ENCODE measurements at places on chromosomes 11 and 22. TPM values are rescaled to one million over a fixed set of nuclear protein-coding genes. Genes with fewer than 3 reads are reported as not detected.

DNA sequence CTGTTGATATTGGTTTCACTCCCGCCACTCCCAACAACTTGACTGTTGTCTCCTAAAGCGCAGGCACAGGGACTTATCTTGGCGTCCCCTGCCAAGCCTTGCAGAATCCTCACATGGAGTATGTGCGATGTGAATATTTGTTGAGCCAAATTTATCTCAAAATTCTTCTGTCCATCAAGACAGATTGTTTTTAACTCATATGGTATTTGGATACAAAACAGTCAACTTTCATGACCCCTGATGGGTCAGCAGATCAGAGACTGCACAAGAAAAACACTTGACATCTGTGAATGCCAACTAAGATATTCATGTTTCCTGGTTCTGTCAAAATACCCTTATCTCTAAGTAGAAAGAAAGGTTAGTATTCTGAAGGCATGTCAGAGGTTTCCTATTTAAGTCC lies 221.7 kb upstream of the BLID start:
- H3K27ac ChIP-seq = no peak overlapping the region
- no peaks in the 10 kb centered on the region for H3K27me3 ChIP-seq
- H3K4me3 ChIP-seq = no peak overlapping the region
- no peaks in the 10 kb centered on the region for H3K36me3 ChIP-seq
- H3K4me1 ChIP-seq = no peaks in the 10 kb centered on the region

DNA sequence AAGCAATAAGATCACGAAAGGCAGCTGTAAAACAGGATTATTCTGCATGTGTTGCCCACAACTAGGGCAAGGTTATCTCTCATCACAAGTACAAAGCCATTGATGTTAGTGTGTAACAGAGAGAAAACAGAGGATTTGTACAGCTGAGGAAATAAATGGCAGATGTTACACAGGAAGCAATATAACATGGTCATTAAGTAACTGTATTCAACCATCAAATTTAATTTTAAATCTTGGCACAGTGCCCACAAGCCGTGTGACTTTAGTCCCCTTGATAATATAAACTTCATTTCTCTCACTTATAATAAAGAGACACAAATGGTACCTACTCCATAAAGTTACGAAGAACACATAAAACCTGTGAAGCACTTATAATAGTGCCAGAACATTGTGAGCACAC lies 17.3 kb downstream of the OR51E2 start:
- H3K4me1 ChIP-seq = no peaks in the 10 kb centered on the region
- no peaks in the 10 kb centered on the region for H3K27me3 ChIP-seq

DNA sequence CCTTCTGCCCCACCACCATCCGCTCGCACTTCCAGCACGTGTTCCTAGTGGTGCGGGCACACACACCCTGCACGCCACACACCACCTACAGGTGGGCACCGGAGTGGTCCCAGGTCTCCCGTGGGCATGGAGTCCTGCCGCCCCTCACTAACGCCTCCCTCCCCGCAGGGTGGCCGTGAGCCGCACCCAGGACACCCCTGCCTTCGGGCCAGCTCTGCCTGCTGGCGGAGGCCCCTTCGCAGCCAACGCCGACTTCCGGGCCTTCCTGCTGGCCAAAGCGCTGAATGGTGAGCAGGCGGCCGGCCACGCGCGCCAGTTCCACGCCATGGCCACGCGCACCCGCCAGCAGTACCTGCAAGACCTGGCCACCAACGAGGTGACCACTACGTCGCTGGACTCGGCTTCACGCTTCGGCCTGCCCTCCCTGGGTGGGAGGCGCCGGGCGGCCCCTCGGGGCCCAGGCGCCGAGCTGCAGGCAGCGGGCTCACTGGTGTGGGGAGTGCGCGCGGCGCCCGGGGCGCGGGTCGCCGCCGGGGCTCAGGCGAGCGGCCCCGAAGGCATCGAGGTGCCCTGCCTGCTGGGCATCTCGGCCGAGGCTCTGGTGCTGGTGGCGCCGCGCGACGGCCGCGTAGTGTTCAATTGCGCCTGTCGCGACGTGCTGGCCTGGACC lies 8.5 kb downstream of the SIPA1 start:
- peaks cover 17% of the 10 kb centered on the region for H3K4me1 ChIP-seq
- no peak overlapping the region for H3K27ac ChIP-seq
- no peak overlapping the region for H3K4me3 ChIP-seq

DNA sequence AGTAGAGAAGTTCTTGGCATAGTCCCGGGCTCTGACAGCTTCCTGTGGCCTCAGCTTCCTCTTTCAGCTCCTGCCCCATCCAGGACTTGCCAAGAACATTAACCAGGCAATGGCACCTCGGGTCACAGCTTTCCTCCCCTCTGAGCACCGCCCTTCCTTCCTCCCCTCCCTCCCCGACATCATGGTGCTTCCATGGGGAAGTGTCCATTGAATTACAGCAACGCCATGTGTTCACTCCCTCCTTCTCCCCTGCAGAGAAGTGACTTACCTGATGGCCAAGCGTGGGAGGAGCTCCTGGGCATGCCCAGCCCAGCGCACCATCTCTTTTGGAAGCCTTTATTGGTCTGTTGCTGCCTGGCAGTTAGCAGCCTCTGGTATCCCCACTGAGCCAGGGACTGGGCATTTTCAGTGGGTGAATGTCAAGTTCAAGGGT lies 25.8 kb upstream of the DAGLA start:
- no peaks in the 10 kb centered on the region for H3K27me3 ChIP-seq
- H3K4me1 ChIP-seq = peaks cover 22% of the 10 kb centered on the region
- no peaks in the 10 kb centered on the region for H3K36me3 ChIP-seq

GRCh38 chr22:25698978-25699377 lies 43.0 kb upstream of the MYO18B start:
- H3K4me3 ChIP-seq = no peak overlapping the region
- no peaks in the 10 kb centered on the region for H3K36me3 ChIP-seq
- no peaks in the 10 kb centered on the region for H3K27me3 ChIP-seq
- H3K27ac ChIP-seq = no peak overlapping the region
- DNase-seq = no peak

DNA sequence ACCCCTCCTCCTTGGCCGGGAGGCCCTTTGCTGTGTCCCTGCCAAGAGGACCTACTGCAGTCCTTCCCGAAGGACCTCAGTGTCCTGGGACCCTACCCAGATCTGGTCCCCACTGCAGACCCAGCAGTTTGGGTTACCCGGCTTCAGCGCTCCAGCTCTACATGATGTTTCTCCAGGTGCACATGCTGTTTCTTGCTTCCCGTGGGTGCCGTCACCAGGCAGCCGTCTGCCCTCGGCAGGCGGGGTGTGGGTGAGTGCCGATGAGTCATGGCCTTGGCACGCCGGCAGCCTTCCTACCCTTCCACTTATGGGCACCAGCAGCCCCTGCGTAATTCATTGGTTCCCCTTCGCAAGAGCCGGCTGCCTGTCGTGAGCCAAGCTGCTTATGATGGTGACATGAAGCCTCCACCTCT lies 101.8 kb downstream of the BCR start:
- peaks cover 33% of the 10 kb centered on the region for H3K4me1 ChIP-seq
- peak; percentile 89 for DNase-seq
- H3K4me3 ChIP-seq = no peak overlapping the region
- H3K36me3 ChIP-seq = no peaks in the 10 kb centered on the region

DNA sequence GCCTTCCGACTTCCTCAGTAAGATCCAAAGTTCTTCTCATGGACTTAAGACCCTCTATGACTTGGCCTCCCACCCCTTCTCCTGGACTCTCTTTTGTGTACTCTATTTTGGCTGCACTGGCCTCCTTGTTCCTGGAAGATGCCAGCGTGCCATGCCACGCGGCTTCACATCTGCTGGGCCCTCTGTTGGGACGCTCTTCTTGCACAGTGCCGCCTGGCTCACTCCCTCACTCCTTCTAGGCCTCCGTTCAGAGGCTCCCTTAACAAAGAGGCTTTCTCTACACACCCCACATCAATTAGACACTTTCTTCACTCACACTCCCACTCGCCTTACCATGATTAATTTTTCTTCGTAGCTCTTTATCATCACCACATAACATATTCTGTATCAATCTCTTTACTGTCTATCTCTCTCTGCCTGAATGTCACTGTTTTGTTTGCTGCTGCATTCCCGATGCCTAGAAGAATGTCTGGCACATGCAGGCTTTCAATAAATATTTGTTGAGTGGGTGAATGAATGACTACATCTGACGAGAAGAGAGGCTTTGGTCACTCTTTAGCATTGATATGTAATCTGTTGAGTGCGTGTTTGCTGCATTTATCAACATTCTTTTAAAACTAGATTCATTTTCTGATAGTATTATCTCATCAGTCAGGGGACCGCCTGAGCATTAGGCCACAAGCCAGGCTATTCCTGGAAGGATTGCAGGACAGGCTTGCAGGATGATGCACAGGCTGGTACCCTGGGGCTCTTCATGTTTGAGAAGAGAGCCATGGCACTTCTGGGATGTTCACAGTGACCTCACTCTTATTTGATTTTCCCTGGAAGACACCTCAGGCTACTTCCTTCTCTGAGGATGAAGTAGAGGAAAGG lies 60.6 kb upstream of the AMPD3 start:
- H3K27ac ChIP-seq = peak overlapping the region; percentile 51
- peaks cover 8% of the 10 kb centered on the region for H3K4me1 ChIP-seq
- no peak overlapping the region for H3K4me3 ChIP-seq
- peak; percentile 38 for DNase-seq
- H3K36me3 ChIP-seq = no peaks in the 10 kb centered on the region
- no peaks in the 10 kb centered on the region for H3K27me3 ChIP-seq

DNA sequence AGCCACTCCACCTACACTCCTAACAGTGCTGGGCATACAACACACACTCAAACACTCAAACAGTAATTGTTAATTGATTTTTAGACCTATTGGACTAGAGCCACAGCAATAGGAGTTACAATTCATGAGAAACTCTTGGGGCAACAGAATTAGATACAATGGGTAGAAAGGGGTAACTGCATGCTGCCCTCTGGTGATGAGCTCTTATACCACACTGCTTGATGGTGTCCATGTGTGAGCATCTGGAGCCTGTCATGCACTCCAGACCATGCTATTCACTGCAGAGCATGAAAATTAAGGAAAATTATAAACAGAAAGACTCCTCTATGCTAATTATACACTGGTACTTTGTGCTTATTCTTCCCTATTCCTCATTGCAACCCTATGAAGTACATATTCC lies 975.5 kb upstream of the CCDC90B start:
- no peak for DNase-seq
- H3K4me3 ChIP-seq = no peak overlapping the region
- no peaks in the 10 kb centered on the region for H3K36me3 ChIP-seq
- H3K27ac ChIP-seq = no peak overlapping the region

DNA sequence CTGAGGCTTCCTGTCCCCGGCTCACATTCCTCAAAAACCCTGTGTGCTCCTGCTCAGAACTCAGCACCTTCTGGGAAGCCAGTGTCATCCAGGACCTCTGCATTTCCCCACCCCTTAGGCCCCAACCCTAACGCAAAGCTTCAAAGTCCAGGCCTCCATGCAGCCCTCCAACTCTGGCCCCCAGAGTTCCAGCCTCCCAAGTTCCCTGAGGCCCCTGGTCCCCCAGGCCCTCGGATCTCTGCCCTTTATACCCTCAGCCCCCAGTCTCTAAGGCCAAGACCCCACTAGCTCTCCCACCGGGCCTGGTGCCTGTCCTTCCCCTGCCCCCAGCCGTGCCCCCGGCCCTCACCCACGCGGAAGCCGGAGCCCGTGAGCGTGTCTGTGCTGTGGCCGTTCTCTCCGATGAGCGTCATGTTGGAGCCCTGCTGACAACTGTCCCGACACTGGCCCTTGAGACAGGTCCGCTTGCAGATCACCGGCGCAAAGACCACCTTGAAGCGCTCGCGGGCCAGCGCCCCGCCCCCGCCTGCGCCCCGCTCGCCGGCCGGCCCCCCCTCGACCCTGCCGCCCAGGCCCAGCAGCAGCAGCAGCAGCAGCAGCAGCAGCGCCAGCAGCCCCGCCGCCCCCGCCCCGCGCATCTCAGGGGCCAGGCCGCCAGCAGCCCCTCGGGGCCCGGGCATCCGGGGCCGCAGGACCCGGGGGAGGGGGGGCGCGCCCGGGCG lies 718 bp downstream of the LTBP3 start:
- peak overlapping the region; percentile 92 for H3K27ac ChIP-seq
- no peak for DNase-seq
- H3K27me3 ChIP-seq = no peaks in the 10 kb centered on the region
- H3K4me1 ChIP-seq = peaks cover 56% of the 10 kb centered on the region

Gene CD3D
- total RNA-seq = 1.6 TPM

Gene KRTAP5-5
- total RNA-seq = not detected

Gene ARHGAP8
- total RNA-seq = 15.2 TPM

Gene APOL5
- not detected for total RNA-seq

Gene SNX32
- 0.26 TPM for total RNA-seq

Gene TSKU
- total RNA-seq = 32.7 TPM

Gene CECR2
- 2.6 TPM for total RNA-seq

Gene DEUP1
- total RNA-seq = not detected
